Aorta (tissue), 5 donors: ENCODE measurements at places on chromosomes 5 and 9. TPM values are rescaled to one million over a fixed set of nuclear protein-coding genes. Genes with fewer than 3 reads are reported as not detected.
A peak's percentile ranks its signal among the peaks of the same experiment; 100 is the strongest.

DNA sequence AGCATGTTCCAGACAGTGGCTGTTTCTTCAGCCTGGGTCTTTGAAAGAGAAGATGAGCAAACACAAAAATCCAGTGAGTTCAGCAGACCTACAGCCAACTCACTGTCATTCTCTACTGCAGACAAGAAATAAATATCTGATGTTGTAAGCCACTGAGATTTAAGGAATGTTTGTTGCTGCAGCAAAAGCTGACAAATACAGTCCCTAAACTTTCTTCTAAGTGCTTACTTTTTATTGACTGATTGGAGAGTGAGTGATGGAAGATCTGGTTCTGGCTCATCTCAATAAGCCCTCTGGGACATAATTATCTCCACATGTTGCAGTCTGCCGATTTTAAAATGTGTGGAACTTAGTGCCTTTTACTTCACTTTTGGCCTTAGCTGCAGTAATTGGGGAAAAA, 69.9 kb upstream of the LMNB1 start:
- H3K4me3 ChIP-seq: no peak overlapping the region
- no peaks in the 10 kb centered on the region for H3K4me1 ChIP-seq
- no peaks in the 10 kb centered on the region for H3K27me3 ChIP-seq
- no peak for DNase-seq
- no peak overlapping the region for H3K27ac ChIP-seq

GRCh38 chr5:54944364-54944763, 41.0 kb downstream of the ESM1 start:
- H3K27me3 ChIP-seq: no peaks in the 10 kb centered on the region
- no peaks in the 10 kb centered on the region for H3K4me1 ChIP-seq
- no peak for DNase-seq
- no peaks in the 10 kb centered on the region for H3K36me3 ChIP-seq
- H3K4me3 ChIP-seq: no peak overlapping the region
- H3K27ac ChIP-seq: no peak overlapping the region

Gene MCIDAS
- not detected for polyA plus RNA-seq

DNA sequence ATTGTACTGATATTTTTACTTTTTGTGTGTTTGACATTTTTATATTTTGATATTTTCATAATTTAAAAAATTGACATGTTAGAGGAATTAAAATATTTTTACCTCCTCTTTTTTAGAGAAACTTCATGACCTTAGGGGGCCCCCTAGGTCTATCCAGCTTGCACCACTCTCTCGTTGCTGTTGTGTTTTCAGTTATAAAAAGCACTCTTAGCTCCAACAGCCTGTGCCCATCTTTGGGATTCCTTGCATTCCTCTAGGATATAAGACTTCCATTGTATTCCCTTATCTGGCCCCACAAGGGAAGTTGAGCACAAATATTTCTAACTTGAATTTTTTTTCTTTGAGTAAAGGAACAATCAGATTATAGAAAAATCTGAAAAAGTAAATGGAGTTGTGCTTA, 245.3 kb downstream of the SH3GL2 start:
- no peak overlapping the region for H3K27ac ChIP-seq
- peaks cover 3% of the 10 kb centered on the region for H3K4me1 ChIP-seq
- H3K4me3 ChIP-seq: no peak overlapping the region
- H3K36me3 ChIP-seq: no peaks in the 10 kb centered on the region

Gene SLC4A9
- polyA plus RNA-seq: not detected

Gene COL5A1
- polyA plus RNA-seq: 57.7 TPM

Gene PCDHB15
- 4.4 TPM for polyA plus RNA-seq

Gene LRRC19
- polyA plus RNA-seq: 3.3 TPM

GRCh38 chr9:117725426-117725887, 21.3 kb downstream of the TLR4 start:
- no peak for DNase-seq
- H3K4me1 ChIP-seq: peaks cover 7% of the 10 kb centered on the region
- no peaks in the 10 kb centered on the region for H3K36me3 ChIP-seq

Gene SPINK6
- not detected for polyA plus RNA-seq

GRCh38 chr5:170434966-170435605, 45.9 kb upstream of the KCNMB1 start:
- H3K4me1 ChIP-seq: no peaks in the 10 kb centered on the region
- DNase-seq: peak; percentile 89
- no peak overlapping the region for H3K4me3 ChIP-seq
- no peaks in the 10 kb centered on the region for H3K36me3 ChIP-seq

Gene ADRA1B
- 8.0 TPM for polyA plus RNA-seq

DNA sequence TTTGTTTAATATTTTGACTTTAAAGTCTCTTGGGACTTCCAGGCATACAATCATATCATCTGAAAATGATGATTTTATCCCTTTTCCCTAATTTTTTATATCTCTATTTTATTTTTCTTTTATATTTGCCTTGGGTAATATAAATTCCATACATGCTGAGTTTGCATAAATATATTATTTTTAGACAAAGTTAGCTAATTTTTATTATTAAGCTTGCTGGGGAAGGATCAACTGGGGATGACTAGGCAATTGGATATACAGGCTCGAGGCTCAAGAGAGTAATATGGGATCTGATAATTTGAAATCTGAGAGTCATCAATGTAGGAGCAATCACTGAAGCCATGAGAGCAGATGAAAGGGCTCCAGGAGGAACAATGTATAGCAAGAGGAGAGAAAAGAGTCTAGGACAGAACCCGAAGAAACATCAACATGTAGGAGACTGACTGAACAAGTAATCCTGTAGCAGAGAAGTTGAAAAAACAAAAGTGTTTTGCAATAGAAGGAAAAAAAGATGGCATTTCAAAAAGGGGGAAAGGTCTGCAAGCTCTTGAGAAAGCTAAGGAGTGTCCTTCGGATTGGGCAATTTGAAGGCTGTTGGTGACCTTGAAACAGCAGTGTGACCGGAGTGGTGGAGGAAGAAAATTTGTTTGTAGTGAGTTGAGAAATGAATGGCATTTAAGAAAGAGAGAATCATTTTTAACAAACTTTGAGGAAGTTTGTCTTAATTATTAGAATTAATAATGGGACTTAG, 17.0 kb upstream of the RHOBTB3 start:
- no peak overlapping the region for H3K4me3 ChIP-seq
- no peaks in the 10 kb centered on the region for H3K36me3 ChIP-seq
- DNase-seq: no peak
- H3K27me3 ChIP-seq: no peaks in the 10 kb centered on the region

GRCh38 chr5:138694146-138694545, 59.1 kb upstream of the CTNNA1 start:
- no peak overlapping the region for H3K27ac ChIP-seq
- H3K36me3 ChIP-seq: no peaks in the 10 kb centered on the region
- H3K4me3 ChIP-seq: no peak overlapping the region
- DNase-seq: no peak
- H3K4me1 ChIP-seq: no peaks in the 10 kb centered on the region

DNA sequence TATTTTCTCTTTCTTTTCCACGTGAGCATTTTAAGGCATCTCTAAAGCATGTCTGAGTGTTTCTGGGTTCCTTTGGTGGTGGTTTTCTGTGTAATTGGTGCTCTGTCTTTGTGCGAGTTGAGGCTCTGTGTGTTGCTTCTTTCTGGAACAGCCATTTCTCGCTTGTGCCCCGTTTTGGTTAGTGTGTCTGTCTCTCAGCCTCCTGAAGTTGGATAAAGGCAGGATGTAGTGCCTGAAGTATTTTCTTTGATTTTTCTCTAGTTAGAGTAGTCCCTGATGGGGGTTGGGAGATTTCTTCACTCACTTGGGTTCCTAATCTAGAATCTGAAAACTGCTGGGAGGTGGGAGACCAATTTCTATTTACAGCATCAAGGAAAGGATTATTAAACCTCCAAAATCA, 129.7 kb upstream of the TMEM161B start:
- H3K27me3 ChIP-seq: no peaks in the 10 kb centered on the region
- H3K27ac ChIP-seq: no peak overlapping the region
- no peak for DNase-seq
- no peaks in the 10 kb centered on the region for H3K4me1 ChIP-seq
- H3K36me3 ChIP-seq: no peaks in the 10 kb centered on the region

GRCh38 chr9:136983167-136983566, 374 bp downstream of the LCNL1 start:
- no peaks in the 10 kb centered on the region for H3K36me3 ChIP-seq
- DNase-seq: no peak
- no peaks in the 10 kb centered on the region for H3K4me1 ChIP-seq

Gene LRRC70
- 2.5 TPM for polyA plus RNA-seq

DNA sequence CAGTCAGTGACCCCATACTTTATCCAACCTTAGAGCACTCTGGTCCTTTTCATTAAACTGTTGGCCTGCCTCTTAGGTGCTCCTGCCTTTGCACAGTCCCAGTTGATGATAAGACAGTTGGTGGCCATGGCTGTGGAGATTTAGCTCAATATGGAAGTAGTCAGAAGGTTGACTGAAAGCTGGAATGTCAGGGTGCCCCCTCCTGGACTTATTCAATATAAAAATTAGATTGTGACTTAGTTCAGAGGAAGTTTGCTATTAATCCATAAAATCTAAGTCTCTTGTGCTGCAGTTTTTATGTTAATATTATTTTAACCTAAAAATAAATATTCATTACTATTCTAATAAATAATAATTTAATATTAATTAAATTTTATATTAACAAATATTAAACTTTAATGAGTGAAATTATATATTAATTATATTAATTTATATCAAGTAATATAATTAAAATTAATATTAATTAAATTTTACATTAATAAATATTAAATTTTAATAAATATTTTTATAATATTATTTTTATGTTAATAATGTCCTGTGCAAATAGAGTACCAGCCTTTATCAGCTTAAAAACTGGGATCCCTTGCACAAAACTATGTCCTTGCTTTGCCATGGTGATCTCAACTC, 77.7 kb upstream of the ADAMTSL1 start:
- H3K27me3 ChIP-seq: no peaks in the 10 kb centered on the region
- H3K36me3 ChIP-seq: no peaks in the 10 kb centered on the region
- no peak overlapping the region for H3K27ac ChIP-seq
- no peak overlapping the region for H3K4me3 ChIP-seq
- no peak for DNase-seq

- no peak overlapping the region for H3K4me3 ChIP-seq
- H3K4me1 ChIP-seq: no peaks in the 10 kb centered on the region
- H3K27me3 ChIP-seq: no peaks in the 10 kb centered on the region
- H3K27ac ChIP-seq: no peak overlapping the region
These were observed 18.3 kb upstream of the ZFYVE16 start for GRCh38 chr5:80389580-80389979.

GRCh38 chr9:123027517-123027916, 6.0 kb upstream of the GPR21 start:
- H3K4me3 ChIP-seq: no peak overlapping the region
- H3K27ac ChIP-seq: no peak overlapping the region
- H3K27me3 ChIP-seq: no peaks in the 10 kb centered on the region
- H3K36me3 ChIP-seq: no peaks in the 10 kb centered on the region

DNA sequence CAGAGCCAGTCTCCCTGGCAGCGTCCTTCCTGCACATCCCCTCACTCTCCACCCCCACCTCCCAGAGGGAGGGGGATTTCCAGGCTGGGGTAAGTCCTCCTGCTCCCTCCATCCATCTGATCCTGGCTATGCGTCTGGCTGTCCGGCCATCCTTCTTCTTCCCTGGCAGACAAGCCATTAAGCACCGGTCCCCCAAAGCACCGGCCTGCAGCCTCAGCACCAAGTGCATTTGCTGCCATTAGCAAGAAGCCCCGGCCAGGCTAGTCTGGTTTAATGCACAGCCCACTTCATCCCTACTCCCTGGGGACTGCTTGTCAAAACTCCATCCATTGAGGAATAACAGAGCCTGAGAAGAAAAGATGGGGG, 208.7 kb upstream of the IER5L start:
- no peak overlapping the region for H3K27ac ChIP-seq
- DNase-seq: peak; percentile 39
- no peaks in the 10 kb centered on the region for H3K27me3 ChIP-seq
- H3K4me1 ChIP-seq: no peaks in the 10 kb centered on the region
- no peaks in the 10 kb centered on the region for H3K36me3 ChIP-seq

Gene IRX2
- not detected for polyA plus RNA-seq

Gene TERT
- not detected for polyA plus RNA-seq

DNA sequence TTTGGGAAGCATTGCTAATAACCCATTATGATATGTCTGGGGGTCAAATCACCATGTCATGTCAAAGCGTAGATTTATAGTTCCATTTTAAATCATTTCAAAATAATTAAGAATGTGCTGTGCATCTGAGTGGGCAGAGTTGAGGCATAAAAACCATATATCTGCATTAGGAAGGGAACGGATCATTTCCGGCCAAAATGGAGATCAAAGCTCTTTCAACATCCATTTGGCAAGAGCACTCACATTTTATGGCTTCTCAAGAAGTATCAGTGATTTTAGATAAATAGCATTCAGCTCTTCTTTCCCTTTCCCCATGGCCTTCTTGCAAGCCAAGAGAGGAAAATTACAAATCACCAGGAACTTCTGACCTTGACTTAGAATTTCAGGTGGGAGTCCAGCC, 89.9 kb downstream of the HSPA4 start:
- no peaks in the 10 kb centered on the region for H3K4me1 ChIP-seq
- H3K4me3 ChIP-seq: no peak overlapping the region
- H3K27me3 ChIP-seq: no peaks in the 10 kb centered on the region
- no peak overlapping the region for H3K27ac ChIP-seq

DNA sequence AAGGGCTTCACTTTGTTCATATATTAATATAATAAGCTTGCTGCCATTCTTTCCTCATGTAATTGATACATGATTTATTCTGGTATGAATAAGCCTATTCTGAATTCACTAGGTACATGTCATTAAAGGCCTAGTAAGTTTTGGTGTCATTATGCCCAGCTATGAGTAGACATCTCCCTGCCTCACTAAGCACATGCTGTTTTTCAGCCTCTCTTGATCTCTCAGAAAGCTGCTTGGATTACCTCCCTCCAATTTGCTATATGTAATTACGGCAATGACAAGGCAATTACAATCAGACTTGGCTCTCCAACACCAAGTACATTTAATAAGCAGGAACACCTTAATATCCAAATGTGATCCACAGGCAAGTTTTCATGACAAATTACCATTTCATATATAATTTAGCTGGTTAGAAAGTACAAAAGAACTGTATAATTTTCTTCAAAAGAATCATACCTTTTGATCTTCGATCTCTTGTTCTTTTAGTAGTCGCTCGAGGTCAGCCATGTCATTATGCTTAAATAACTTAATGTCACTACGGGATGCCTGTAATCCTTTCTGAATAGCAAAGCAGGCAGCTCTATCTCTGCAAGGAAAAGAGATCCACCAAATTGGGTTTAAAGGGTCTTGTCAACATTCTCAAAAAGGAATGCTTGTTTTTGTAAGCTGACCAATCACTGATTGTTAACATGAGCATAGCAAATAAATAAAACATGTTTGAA, 56.3 kb downstream of the SPTLC1 start:
- no peaks in the 10 kb centered on the region for H3K4me1 ChIP-seq
- DNase-seq: no peak
- H3K4me3 ChIP-seq: no peak overlapping the region
- no peak overlapping the region for H3K27ac ChIP-seq
